Activated T-helper 1 cell treated with Interleukin-2 at 50 U/mL for 16 hours (primary cell): ENCODE measurements at places on chromosomes 12 and 14.

- DNase-seq, result no peak
Observed at GRCh38 chr14:70359076-70359424, 433 bp downstream of the COX16 start.

- no peak for DNase-seq
Observed at GRCh38 chr12:13701502-13701901, 279.9 kb downstream of the GRIN2B start.

DNA sequence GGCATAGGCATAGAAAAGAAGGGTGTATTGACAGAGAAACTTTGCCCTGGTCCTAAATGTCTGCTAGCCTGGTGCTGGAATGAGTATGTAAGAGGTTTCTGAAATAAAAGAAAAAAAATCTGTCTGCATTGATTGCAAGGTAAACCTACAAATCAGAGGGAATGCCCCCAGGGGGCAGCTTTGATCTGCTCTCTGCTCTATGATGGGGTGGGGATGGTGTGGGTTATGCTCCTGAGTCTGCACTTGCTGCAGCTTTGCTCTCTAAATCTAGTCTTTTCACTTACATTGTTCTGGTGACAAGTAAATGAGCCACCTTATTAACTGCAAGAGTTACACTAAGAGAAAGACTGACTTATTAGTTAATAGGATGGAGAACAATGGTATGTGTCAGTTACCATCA, 468.4 kb upstream of the STXBP6 start:
- DNase-seq, result no peak

DNA sequence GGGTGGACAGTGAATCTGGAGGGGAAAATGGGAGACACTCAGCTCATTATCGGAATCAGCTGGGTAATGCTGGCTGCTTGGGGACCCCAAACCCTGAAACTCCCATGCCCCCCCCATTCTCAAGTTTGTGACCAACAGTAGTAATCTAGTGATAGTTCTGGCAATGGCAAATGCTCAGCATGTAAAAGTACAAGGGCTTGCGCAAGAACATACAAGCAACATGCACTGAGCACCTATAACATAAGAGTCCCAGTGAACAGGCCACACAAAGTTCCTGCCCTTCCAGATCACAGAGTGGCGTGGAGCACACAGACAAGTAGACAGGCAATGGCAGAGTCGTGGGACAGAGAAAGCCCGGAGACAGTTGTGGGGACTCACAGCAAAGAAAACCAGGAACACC, 407.9 kb downstream of the MED13L start:
- no peak for DNase-seq

DNA sequence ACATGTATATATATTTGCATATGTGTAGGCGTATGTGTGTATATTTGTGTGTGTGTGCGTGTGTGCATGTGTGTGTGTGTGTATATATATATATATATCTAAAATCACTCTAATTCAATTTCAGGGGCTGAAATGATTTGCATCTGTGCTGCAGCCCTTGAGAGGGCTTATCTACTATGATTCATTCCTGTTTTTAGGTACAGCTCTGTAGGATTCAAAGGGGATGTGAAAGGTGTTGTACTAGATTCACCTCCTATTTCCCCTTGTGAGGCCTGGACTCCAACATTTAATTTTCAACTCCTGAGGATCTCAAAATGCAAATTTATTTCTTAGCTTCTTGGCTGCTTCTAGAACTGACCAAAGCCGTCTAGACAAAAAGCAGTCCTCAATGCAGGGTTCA, 11.1 kb downstream of the ERP27 start:
- DNase-seq, result no peak
